Stomach (tissue), 19 donors: ENCODE measurements at places on chromosomes 12 and 14. TPM values are rescaled to one million over a fixed set of nuclear protein-coding genes. Genes with fewer than 3 reads are reported as not detected.

The RARG gene
- polyA plus RNA-seq: 37.7 TPM

The OLR1 gene
- 5.7 TPM for polyA plus RNA-seq

The FOXA1 gene
- 17.4 TPM for polyA plus RNA-seq

The POTEG gene
- polyA plus RNA-seq: not detected

GRCh38 chr12:112046003-112046402 is 32.8 kb downstream of the ERP29 start:
- peaks cover 11% of the 10 kb centered on the region for H3K4me1 ChIP-seq
- peak overlapping the region; percentile 35 for H3K27ac ChIP-seq
- H3K27me3 ChIP-seq: no peaks in the 10 kb centered on the region
- no peak overlapping the region for H3K4me3 ChIP-seq
- H3K36me3 ChIP-seq: peaks cover 98% of the 10 kb centered on the region

GRCh38 chr12:27578689-27579372 is 54.8 kb downstream of the PPFIBP1 start:
- peaks cover 3% of the 10 kb centered on the region for H3K36me3 ChIP-seq
- H3K4me1 ChIP-seq: peaks cover 43% of the 10 kb centered on the region
- H3K27me3 ChIP-seq: no peaks in the 10 kb centered on the region
- no peak overlapping the region for H3K27ac ChIP-seq

DNA sequence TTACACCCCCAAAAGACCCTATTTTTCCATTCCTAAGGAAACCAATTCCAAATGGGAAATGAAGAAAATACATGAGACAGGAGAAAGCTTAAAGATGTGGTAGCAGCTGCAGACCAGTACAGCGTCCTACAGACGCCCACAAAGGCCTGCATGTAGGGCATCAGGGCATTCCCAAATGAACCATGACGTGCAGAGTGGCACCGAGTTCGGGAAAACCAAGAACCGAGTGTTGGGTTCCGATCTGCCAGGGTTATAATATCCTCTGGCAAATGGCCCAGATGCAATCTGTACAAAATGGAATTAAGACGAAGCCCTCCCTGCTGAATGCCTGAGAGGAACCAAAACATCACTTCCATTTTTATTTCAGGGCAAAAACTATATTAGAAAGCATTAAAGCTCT is 34.4 kb upstream of the SELPLG start:
- H3K36me3 ChIP-seq: peaks cover 9% of the 10 kb centered on the region

DNA sequence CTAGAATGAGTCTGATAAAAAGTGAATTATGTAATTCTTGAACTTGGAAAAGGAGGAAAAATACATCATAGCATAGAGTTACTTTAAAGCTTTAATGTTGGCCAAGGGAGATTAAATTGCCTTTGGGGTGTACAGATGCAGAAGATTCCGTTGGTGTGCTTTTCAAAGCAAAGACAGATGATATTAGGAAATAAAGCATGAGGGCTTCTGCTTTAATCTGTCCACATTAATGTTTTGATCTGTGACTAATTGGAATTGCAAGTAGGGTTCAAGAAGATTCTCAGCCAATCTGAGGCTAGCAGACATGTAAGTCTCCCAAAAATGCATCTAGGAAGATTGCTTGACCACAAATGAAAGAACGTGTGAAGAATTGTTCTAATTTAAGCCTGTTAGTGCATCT is 35.2 kb downstream of the LGR5 start:
- H3K36me3 ChIP-seq: no peaks in the 10 kb centered on the region
- no peaks in the 10 kb centered on the region for H3K27me3 ChIP-seq
- H3K4me3 ChIP-seq: no peak overlapping the region
- peak; percentile 5 for DNase-seq
- H3K4me1 ChIP-seq: no peaks in the 10 kb centered on the region

GRCh38 chr12:115324949-115325593 is 641.1 kb upstream of the TBX3 start:
- no peak overlapping the region for H3K4me3 ChIP-seq
- no peaks in the 10 kb centered on the region for H3K27me3 ChIP-seq
- DNase-seq: no peak
- no peaks in the 10 kb centered on the region for H3K36me3 ChIP-seq

- DNase-seq: no peak
- peaks cover 22% of the 10 kb centered on the region for H3K27me3 ChIP-seq
- no peak overlapping the region for H3K4me3 ChIP-seq
- no peaks in the 10 kb centered on the region for H3K36me3 ChIP-seq
- H3K27ac ChIP-seq: no peak overlapping the region
These were observed 2.5 kb downstream of the PTGDR start for GRCh38 chr14:52269982-52270381.

- H3K4me3 ChIP-seq: no peak overlapping the region
- no peaks in the 10 kb centered on the region for H3K36me3 ChIP-seq
These were observed 111.0 kb upstream of the HIF1A start for GRCh38 chr14:61584331-61584741.

DNA sequence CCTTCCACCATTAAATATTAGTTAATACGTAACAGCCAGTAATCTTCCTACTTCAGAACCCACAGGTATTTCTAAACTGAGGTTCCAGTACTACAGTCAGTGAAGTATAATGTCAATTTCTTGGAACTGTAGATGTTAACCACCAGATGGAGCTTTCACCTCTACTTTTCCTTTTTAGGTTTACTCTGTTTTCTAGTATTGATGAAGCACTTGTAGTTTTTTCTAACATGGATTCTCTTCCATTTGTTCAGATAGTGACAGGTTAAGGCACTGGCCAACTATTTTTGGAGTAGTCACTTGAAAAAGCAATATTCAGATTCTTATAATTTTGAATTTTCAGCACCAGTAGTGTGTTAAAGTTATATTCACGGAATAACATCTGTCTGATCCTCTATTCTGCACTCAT is 4.6 kb upstream of the SEC23A start:
- H3K36me3 ChIP-seq: no peaks in the 10 kb centered on the region
- peaks cover 8% of the 10 kb centered on the region for H3K4me1 ChIP-seq
- no peak overlapping the region for H3K4me3 ChIP-seq
- no peak for DNase-seq
- H3K27me3 ChIP-seq: no peaks in the 10 kb centered on the region

- H3K36me3 ChIP-seq: no peaks in the 10 kb centered on the region
- no peak for DNase-seq
- H3K4me3 ChIP-seq: no peak overlapping the region
- no peak overlapping the region for H3K27ac ChIP-seq
- H3K27me3 ChIP-seq: no peaks in the 10 kb centered on the region
- H3K4me1 ChIP-seq: no peaks in the 10 kb centered on the region
These were observed 709.4 kb upstream of the MDGA2 start for GRCh38 chr14:48384821-48385220.

GRCh38 chr14:64444984-64445845 is 20.1 kb upstream of the AKAP5 start:
- no peaks in the 10 kb centered on the region for H3K27me3 ChIP-seq
- no peak overlapping the region for H3K4me3 ChIP-seq
- peaks cover 31% of the 10 kb centered on the region for H3K36me3 ChIP-seq
- no peaks in the 10 kb centered on the region for H3K4me1 ChIP-seq
- DNase-seq: peak; percentile 51
- H3K27ac ChIP-seq: no peak overlapping the region

DNA sequence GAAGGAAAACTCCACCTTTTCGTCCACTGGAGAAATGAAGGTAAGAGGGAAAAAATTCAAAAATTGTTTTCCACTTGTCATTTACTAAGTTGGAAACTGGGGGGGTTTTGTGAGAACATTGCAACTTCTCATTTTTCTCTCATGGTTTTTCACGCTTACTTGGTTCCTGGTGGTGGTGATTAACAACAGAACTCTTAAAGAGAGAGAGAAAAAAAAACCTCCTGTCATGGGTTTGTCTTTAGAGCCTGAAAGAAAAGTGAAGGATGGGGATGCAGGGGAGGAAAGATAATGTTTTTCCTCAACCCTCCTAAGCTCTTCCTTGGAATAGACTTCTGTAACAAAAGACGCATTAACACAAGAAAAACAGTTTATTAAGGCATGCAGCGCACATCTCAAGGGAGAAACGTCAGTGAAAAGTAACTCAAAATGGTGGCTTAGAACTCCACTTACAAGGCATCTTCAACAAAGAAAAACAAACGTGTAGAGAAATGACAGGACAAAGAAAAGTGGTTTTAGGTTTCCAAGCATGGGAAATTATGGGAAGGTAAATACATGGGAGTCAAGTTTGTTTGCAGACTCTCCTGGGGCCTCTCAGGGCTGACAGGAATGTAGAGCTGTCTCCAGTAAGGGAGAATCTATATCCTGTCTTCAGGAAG is 81.9 kb upstream of the ATF7IP start:
- no peak for DNase-seq
- H3K4me3 ChIP-seq: no peak overlapping the region
- H3K36me3 ChIP-seq: no peaks in the 10 kb centered on the region
- H3K4me1 ChIP-seq: no peaks in the 10 kb centered on the region
- no peaks in the 10 kb centered on the region for H3K27me3 ChIP-seq

DNA sequence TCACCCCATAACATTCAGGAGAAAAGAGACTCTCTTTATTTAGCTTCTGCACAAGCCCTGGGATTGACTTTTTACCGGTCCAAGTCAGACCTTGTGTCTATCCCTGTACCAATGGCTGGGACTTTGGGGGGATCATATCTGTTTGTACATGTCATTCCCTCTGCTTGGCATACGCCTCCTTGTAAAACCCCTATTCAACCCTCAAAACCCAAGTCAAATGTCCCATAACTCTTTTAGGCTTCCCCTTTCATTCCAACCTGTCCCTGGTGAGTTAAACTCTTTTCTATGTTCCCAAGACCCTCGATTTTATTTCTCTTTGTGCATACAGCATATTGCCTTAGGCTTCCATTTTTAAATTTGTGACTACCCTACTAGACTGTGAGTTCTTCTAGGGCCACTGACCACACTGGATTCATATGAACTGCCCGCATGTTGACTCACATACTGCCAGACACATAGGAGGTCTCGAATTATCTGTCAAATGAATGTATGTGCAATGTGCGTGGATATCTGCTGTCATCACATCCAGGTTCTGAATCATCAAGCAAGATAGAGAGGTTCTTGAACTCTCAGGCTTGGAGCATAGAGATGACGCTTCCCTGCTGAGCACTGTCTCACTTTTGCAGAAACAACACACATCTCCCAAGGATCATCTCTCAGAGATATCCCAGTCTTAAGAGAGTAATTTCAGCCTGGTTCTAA is 548.6 kb upstream of the TBX3 start:
- H3K4me3 ChIP-seq: no peak overlapping the region
- no peaks in the 10 kb centered on the region for H3K36me3 ChIP-seq
- H3K27ac ChIP-seq: no peak overlapping the region
- H3K27me3 ChIP-seq: no peaks in the 10 kb centered on the region
- H3K4me1 ChIP-seq: no peaks in the 10 kb centered on the region
- no peak for DNase-seq

DNA sequence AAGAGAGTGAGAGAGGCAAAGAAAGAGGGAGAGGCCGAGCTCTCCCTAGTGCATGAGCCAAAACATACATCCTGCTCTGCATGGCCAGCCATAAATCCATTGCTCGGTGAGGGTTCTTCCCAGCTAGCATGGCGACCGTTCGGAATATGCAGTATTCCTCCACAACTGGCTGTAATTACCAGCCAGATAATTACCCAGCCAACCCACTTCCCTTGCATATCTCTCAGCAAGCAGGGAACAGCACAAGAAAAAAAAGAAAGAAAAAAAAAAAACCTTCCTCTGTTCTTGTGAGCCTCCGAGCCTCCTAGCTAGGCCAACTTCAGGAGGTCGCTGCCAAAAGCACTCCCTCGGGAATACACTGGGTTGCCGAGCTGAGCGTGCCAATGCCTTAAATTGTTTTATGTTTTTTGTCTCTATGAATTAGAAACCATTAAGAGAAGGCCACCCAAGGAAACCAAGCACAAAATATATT is 567.9 kb downstream of the MED13L start:
- DNase-seq: peak; percentile 70
- H3K27ac ChIP-seq: no peak overlapping the region
- H3K4me1 ChIP-seq: peaks cover 15% of the 10 kb centered on the region

GRCh38 chr12:16612647-16613046 is 6.7 kb upstream of the LMO3 start:
- H3K4me1 ChIP-seq: peaks cover 22% of the 10 kb centered on the region
- H3K27ac ChIP-seq: no peak overlapping the region
- no peak for DNase-seq
- H3K4me3 ChIP-seq: no peak overlapping the region
- no peaks in the 10 kb centered on the region for H3K27me3 ChIP-seq

DNA sequence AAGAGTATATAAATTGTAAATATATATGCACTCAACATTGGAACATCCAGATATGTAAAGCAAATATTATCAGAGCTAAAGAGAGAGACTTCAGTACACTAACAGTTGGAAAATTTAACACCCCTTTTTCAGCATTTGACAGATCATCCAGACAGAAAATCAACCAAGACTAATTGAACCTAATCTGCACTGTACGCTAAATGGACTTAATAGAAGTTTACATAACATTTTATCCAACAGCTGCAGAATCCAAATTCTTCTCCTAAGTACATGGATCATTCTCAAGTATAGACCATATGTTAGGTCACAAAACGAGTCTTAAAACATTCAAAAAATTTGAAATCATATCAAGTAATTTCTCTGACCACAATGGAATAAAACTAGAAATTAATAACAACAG is 229.1 kb upstream of the CLEC14A start:
- no peak overlapping the region for H3K27ac ChIP-seq
- no peak overlapping the region for H3K4me3 ChIP-seq
- no peaks in the 10 kb centered on the region for H3K4me1 ChIP-seq
- DNase-seq: peak; percentile 7

DNA sequence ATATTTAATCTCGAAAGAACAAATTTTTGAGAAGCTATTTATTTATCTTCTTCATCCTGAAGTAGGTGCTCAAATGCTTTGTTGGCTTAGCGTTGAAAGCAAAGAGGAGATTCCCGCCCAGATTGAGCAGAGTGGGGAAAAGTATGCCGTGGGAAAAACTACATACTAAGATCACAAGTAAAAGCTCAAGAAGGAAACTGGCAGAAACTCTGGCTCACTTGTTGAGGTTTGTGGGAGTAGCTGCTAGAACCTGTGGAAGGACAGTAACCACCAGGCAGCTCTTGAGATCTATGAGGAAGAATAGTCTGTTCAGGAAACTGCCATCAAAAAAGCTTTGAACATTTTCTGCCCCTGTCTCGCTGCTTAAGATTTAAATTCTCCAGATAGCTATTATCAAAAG is 3.9 kb downstream of the MYRFL start:
- no peaks in the 10 kb centered on the region for H3K36me3 ChIP-seq
- no peaks in the 10 kb centered on the region for H3K4me1 ChIP-seq
- no peak overlapping the region for H3K27ac ChIP-seq
- H3K27me3 ChIP-seq: no peaks in the 10 kb centered on the region

DNA sequence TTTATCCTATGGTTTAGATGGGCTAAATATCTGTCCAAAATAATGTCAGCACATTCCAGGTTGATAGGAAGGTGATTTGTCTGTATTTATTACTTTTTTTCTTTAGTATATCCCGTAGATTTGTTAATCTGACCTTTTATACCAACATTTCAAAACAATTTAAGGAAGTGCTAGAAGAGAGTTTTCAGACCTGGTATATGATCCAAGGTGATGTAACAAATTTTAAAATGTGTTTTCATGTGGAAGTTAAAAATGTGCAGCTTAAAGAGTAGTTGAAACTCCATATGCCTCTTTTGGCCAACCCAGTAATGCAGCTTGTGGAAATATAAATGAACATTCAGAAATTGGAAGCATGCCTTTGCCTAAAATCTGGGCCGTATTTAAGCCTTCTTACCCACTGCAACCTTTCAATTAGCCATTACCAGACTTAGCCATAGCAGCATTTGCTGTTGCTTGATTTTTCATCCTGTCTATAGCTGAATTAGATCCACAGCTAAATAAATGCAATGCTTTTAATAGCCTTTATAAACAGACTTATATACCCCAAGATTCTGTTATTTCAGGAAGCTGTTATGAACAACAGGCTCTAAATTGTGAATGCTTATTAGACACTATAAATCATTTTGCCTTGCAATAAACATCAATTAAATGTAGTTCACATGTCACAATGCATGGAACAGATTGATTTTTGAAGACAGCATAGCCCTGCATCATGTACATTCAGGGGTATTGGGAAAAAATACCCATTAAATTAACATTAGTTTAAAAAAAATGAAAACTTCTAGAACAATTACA is 271.2 kb downstream of the PDZRN4 start:
- H3K4me3 ChIP-seq: no peak overlapping the region
- no peaks in the 10 kb centered on the region for H3K36me3 ChIP-seq
- no peak for DNase-seq
- H3K4me1 ChIP-seq: no peaks in the 10 kb centered on the region
